ENCODE measurements at places on chromosomes 2 and 18. TPM values are rescaled to one million over a fixed set of nuclear protein-coding genes. Genes with fewer than 3 reads are reported as not detected.
A peak's percentile ranks its signal among the peaks of the same experiment; 100 is the strongest.

DNA sequence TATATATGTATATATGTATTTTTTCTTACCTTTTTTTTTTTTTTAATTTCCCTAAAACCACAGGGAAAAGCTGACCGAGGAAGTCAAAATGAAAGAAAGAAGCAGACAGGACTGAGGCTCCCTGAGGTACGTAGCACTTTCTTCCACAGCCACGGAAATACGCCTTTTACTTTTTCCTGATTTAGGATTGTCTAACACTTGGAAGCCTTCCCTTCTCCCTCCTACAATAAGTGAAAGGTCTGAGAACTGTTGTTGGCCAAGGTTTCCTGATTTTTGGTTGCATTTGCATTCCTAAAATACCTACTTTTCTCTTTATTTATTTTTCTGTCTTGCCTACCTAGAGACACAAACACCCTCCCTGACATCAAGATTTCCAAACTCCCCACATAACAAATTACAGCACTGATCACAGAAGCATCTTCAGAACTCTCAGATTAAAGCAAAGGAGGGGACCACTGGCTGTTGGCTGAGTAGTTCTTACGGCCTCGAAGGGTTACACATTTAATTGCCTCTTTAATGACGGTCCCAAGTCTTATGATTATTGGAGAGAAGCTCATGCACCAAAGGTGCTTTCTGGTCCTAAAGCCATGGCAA, 778.5 kb upstream of the FANCL start:
- no peak for DNase-seq

DNA sequence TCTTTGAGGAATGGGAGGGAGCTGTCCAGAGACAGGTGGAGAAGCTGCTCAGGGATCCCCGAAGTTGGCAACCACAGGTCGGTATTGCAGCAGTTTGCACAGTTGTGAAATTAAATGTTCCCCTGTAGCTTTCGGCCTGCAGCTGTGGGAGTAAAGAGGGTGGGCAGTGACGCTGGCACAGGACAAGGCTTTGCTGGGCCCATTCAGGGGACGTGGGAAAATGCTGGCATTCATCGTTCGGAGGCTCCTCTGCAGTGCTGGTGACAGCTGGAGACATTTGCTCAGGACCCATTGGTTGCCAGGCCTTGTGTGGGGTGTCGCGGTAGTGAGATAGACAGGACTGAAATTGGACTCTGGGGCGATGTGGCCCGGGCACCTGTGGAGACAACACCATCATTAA, 173.7 kb downstream of the MYCN start:
- DNase-seq = no peak

The CXCR1 gene
- total RNA-seq = 0.82 TPM

The LRRTM4 gene
- total RNA-seq = 1.0 TPM

The QPCT gene
- 7.3 TPM for total RNA-seq

DNA sequence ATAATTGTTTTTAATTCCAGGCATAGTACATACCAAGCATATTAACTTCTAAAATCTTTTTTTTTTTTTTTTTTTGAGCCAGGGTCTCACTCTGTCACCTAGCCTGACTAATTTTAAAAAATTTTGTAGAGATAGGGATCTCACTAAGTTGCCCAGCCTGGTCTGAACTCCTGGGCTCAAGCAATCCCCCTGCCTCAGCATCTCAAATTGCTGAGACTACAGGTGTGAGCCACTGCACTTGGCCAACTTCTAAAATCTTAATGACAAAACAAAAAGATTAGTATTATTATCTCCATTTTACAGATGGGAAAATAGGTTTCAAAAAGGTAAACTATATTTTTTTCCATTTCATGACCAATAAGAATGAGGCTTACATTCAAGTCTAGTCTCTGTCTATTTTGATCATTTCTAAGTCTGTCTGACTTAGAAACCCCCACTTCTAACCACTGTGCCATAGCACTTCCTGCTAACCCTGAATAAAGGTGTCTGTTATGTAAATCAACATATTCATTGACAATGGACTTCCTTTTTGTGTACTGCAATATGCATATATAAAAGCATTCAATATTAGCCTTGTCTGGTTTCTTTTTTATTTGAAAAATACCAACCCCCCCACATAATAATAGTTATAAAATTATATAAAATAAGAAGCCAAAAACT, 28.7 kb upstream of the ZEB2 start:
- DNase-seq = no peak

The RAB27B gene
- 0.08 TPM for total RNA-seq

- DNase-seq = no peak
Observed at GRCh38 chr2:100856732-100857131, 36.8 kb downstream of the NPAS2 start.

DNA sequence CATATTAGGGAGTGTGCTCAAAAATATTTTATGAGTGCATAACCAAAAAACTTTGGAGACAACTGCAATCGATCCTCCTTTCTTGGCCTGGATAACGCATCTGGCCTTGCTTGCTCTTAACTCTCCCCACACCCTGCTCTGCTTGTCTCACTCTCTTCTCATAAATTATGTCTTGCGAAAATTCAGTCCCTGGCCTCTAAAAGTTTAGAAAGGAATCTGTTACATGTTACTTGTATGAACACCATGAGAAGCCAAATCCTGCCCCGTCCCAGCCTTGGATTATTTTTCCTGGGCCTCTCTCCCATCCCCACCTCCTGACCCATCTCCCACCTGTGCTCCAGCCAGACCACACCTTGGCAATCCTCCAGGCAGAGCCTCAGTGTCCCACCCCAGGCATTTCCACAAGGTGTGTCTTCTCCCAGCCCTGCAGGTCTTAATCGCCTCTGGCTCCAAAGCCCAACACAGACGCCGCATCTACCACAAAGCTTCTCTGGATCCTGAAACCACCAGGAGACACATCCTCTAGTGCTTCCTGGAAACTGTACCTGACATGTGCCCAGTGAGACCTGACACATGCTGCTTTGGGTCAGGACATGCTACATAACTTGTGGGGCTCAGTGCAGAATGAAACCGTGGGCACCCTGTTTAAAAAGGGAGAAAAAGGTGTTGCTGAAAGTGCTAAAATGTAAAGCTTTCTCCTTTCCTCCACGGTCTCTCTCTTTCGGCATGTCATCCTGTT, 99.6 kb upstream of the ST3GAL5 start:
- peak; percentile 62 for DNase-seq

The UGT1A10 gene
- not detected for total RNA-seq

The INHBB gene
- 1.7 TPM for total RNA-seq

The LONRF2 gene
- total RNA-seq = 19.6 TPM

The NEURL3 gene
- total RNA-seq = 0.20 TPM

- no peak for DNase-seq
Observed at GRCh38 chr2:136424112-136424511, 306.2 kb upstream of the CXCR4 start.

The EVX2 gene
- not detected for total RNA-seq

The CIB4 gene
- total RNA-seq = not detected

The AQP12A gene
- not detected for total RNA-seq

DNA sequence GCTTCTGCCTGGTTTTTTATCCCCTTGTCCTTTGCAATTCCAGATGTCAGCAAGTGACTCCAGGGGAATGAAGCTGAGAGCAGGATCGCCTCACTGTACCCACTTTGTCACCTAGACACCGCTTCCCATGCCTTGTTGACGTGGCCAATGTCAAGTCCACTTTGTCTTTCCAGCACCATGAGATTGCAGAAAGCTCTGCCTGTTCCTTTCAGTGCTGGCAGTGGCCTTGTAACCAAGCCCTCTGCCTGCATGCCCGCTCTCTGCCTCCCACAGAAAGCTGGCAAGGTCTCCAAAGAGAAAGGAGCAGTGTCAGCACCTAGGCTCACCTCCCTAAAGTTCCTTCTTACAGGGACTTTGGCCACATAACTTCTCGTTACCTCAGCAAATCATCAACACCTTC, 282.2 kb upstream of the ST6GAL2 start:
- no peak for DNase-seq

DNA sequence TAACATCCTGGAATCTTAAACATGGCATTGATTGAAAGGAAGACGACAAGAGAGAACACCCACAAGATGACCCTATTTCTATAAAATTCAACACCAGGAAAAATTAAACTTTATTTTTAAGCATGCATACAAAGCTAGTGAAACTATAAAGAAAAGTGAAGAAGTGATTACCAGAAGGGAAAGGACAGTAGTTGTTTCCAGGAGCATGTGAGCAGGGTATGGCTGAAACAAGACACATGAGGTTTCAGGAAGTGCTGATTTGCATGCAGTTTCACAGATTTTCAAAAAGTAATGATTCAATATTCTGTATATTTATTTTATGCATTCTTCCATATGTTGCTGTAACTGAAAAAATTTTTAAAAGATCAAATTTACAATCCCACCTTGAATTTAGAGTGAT, 24.6 kb upstream of the DAW1 start:
- no peak for DNase-seq

Data from right cardiac atrium (tissue), 5 donors.